ENCODE measurements at places on chromosomes 7 and 10.

- DNase-seq: no peak
Measured at GRCh38 chr10:79023240-79024162, 45.3 kb upstream of the ZMIZ1 start.

DNA sequence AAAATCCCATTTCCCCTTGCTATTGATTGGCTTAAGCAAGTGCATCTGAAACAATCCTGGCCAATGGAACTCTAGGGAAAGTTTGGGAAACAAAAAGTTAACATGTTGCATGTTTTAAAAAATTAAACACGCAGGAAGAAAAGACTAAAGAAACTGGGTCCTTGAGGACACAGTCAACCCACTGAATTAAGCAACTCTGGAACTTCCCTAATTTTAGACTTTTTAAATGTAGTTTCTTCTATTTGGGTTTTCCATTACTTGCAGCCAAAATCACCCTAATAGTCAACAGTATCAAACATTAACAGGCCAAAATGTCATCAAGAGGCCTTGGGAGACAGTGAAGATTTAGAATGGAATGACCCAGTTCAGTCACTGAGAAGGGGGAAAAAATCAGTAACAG, 40.6 kb downstream of the OSBPL3 start:
- DNase-seq: no peak

- no peak for DNase-seq
Measured at GRCh38 chr10:13402021-13402420, 53.9 kb upstream of the SEPHS1 start.

DNA sequence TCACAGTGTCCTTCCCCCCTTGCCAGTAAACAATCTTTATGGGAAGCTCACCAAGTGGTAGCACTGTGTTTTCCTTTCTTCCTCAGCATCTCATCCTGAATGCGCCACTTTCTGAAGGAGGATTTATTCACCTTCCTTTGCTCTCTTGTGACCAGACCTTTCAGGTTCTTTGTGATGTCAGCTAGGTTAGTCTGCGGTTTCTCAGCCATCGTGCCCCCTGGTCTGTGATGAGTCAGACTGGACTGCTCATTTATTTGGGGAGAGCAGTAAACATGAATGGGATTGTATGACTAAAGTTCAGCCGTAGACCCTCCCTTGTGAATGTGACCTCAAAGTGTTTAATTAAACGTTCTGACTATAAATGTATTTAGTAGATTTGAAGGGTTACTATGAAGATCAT, 235.1 kb upstream of the CELF2 start:
- no peak for DNase-seq

GRCh38 chr7:26470691-26471090, 179.0 kb downstream of the SNX10 start:
- DNase-seq: no peak

- DNase-seq: no peak
Measured at GRCh38 chr7:6205971-6206660, 66.3 kb downstream of the CYTH3 start.

DNA sequence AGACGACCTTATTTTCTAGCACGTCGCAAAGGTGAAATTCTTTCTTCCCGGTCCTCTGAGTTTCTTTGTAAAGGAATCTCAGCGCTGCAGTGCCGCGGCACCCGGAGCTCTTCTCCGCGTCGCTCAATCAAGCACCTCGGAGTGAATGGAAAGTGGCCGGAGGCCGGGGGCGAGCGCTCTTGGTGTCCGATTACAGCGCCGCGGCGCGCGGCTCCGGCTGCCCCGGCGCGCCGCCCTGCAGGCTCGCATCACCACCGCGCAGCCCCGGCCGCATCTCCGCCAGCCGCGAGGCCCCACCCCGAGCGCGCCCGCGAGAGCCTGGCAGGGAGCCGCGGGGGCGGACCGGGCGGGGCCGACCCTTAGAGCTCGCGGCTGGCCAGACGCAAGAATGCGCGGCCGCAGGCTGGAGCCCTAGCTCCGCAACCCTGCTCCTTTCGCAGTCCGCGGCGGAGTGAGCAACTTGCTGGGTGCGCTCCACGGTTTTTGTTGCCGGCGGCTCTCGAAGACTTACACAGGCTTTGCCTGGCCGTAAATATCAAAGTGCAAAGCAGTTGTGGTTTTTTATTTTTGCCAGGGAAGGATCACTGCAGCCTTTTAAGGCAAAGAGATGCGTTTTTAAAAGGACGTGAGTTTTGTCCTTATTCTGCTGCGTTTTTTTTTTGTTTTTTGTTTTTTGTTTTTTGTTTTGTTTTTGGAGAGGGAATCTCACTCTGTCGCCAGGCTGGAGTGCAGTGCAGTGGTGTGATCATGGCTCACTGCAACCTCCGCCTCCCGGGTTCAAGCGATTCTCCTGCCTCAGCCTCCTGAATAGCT, at the start of gene SEMA3C:
SEMA3C (minus strand) TSS at position 143 of the 813 bp plus-strand sequence. CDS start 2,270 bp downstream, outside the sequence.
- no peak for DNase-seq

DNA sequence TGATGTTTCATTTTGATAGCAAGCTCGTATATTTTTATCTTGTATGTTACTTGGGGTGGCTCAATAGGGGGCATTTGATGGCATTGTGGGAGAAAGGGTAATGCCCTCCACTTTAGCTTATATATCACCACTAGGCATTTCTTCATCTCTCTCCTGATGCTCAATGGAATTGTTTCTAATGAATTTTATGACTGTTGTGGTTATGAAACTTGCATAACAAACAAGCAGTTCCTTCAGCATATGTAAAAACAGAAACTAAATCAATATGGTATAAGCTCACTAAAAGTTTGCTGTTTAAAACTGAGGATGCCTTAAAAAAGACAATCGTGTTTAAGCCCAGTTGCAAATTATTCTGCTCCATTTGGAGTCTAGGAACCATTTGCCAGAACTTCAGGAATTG, 75.5 kb downstream of the CDK14 start:
- DNase-seq: no peak

DNA sequence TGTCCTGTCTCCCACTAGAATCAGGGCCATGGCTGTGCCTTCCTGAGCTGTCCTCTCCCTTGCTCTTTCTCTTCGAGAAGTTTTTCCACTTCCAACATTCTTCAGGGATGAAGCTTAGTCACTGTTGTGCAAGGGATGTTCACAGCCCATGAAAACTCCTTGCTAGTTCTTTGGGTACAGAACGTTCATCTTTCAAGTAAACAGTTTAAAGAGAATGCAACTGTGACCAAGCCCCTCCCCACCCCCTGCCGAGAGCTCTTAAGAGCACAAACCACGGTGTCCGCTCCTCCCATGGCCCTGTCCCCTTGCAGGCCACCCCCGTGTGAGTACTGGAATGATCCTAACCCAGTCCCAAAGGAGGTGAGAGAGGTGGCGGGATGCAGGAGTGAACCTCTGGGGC, 161.1 kb upstream of the RHEB start:
- DNase-seq: no peak

DNA sequence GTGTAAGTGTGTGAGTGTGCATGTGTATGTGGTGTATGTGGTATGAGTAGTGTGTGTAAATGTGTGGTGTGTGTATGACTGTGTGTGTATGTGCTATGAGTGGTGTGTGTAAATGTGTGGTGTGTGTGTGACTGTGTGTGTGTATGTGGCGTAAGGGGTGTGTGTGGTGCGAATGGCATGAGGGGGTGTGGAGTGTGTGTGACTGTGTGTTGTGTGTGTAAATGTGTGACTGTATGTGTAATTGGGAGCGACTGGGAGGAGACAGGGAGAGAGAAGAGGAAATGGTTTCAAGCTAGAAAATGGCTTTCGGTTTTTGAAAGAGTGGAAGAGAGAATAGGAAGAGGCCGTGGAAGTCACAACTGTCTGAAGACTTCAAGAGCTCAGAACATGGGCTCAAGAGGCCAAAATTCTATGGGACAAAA, 23.6 kb upstream of the GATAD1 start:
- DNase-seq: no peak

DNA sequence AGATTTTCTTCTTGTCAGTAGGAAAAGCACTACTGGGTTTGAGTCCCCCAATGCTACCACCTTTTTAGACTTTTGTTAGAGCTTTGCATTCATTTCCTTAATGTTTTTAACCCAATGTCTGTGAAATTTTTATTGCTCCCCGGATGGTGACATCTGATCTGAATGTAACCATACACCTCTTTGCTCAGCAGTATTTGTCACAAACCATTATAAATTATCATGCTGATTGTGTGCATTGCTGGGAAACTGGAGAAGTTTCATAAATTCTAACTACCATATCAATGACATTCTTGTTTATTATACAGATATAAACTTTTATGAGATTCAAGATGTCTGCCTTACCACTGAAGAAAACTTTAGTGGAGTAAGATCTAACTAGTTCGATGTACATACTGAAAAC, 8.5 kb downstream of the NRP1 start:
- no peak for DNase-seq

DNA sequence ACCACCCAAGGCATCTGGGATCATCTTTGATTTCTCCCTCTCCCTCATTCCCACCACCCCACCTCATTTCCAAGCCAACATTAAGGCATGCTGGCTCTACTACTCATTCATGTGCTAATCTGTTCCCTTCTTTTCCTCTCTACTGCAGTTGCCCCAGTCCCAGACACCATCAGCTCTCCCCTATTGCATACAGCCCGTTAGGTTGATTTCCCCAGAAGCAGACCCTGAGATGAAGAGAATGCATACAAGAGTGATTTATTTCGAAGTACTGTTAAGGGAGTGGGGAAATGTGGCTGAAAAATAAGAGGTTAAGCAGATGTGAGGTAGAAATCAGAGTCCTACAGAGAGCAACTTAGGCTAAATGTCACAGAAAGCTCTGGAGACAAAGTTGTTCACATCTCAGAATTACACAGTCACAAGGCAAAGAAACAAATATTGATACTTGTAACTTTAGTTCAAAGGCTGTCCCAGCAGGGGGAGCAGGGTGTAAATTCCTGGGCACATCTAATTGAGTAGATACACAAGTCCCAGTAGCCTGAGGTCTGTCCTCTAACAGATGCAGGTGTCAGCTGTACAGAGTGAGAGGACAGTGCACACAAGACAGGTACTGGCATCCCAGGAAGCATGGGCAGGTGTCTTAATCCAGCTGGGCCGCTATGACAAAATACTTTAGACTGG, 20.9 kb downstream of the AKR1D1 start:
- DNase-seq: no peak

GRCh38 chr10:118953598-118954393, 75.7 kb upstream of the NANOS1 start:
- DNase-seq: no peak

- no peak for DNase-seq
Measured at GRCh38 chr10:45377858-45378257, 3.8 kb downstream of the ALOX5 start.

- no peak for DNase-seq
Measured at GRCh38 chr7:155377838-155378579, 79.9 kb upstream of the EN2 start.

DNA sequence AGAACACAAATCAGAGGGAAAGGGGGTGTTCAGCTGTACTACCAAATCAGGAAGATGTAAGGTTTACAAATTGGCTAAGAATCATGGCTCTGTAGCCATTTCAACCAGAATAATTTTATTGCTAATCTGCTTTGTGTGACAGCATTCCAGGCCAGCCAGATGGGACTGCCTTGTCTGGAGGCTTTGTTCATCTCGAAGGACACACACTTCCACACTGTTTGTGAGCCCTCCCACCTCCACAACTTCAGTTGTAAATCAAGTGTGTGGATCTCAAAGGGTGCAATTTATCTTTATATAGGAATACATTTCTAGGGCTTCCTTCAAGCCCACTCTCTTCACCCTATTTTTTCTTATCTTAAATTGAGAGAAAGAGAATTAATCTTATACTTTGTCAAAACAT, 6.9 kb upstream of the OIT3 start:
- DNase-seq: no peak

- no peak for DNase-seq
Measured at GRCh38 chr7:98223898-98224700, 12.9 kb downstream of the BHLHA15 start.

GRCh38 chr10:116775488-116776400, 33.4 kb upstream of the HSPA12A start:
- DNase-seq: no peak

DNA sequence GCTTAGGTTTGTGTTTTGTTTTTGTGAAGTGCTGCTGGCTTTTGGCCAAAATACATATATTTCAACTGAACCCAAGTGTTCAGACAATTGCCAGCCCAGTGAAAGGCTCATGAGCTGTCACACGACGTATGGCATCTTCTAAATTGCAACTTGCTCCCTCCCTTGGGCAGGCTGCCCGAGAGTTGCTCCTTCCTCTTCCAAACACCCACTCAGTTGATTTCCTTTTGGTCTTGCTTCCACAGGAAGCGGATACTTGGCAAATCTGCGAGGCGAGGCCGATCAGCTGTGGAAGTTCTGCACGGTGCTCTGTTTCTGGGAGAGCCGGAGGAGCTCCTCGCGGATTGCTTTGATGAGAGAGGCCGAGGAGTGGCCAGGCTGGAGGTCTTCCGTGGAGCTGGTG, 39.6 kb upstream of the ATP6V0A4 start:
- DNase-seq: no peak

GRCh38 chr7:123580406-123581161, 21.0 kb upstream of the ASB15 start:
- DNase-seq: no peak

DNA sequence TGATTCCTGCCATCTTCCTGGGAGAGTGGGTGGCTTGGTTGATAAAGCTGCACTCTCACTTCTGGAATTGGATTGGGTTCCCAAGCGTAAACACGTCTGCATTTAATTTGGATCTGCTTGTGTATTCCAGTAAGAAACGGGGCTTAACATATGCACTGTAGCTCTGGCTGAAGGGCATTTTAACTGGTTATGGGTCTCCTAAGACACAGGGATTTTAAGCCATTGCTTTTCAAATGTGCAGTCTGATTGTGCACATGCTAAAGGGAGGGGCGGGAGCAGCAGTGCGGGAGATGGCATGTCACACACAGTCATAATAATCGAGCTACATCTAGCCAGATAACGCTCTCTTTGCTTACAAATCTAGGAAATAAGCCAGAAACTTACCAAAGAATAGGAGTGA, 247.3 kb upstream of the LYZL1 start:
- no peak for DNase-seq

GRCh38 chr10:131858118-131858515, 42.7 kb upstream of the PPP2R2D start:
- DNase-seq: no peak

DNA sequence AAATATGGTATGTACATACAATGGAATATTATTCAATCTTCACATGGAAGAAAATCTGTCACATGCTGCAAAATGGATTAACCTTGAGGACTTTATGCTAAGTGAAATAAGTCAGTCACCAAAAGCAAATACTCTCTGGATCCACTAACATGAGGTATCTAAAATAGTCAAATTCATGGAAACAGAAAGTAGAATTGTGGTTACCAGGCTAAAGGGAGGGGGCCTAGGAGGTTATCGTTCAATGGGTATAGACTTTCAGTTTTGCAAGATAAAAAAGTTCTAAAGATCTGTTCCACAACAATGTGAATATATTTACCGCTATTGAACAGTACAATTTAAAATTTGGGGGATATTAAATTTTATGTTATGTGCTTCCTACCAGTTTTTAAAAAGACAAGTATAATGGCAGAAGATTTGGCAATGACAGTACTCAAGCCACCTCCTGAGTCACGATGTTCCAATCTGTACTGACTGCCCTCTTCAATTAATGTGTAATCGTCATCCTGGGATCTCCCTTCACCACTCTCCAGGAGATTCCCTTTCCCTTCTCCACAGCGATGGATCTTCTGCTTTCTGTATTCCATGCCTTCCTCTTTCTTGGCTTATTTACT, 32.3 kb upstream of the IL6 start:
- DNase-seq: no peak

- DNase-seq: no peak
Measured at GRCh38 chr10:89645742-89646172, 715 bp upstream of the PANK1 start.

GRCh38 chr10:123553810-123554430, 112.2 kb upstream of the GPR26 start:
- no peak for DNase-seq

Data from stimulated activated CD4-positive, alpha-beta T cell treated with anti-CD3 and anti-CD28 coated beads, TNF-alpha, amount 100 ng/mL, for 1 hour (primary cell).